ENCODE measurements at places on chromosomes 12 and 14.
A peak's percentile ranks its signal among the peaks of the same experiment; 100 is the strongest.

GRCh38 chr14:104821229-104821945 is 20.5 kb downstream of the ZBTB42 start:
- no peak for DNase-seq

GRCh38 chr12:44307506-44308168 is 471.8 kb downstream of the TMEM117 start:
- DNase-seq, result no peak

DNA sequence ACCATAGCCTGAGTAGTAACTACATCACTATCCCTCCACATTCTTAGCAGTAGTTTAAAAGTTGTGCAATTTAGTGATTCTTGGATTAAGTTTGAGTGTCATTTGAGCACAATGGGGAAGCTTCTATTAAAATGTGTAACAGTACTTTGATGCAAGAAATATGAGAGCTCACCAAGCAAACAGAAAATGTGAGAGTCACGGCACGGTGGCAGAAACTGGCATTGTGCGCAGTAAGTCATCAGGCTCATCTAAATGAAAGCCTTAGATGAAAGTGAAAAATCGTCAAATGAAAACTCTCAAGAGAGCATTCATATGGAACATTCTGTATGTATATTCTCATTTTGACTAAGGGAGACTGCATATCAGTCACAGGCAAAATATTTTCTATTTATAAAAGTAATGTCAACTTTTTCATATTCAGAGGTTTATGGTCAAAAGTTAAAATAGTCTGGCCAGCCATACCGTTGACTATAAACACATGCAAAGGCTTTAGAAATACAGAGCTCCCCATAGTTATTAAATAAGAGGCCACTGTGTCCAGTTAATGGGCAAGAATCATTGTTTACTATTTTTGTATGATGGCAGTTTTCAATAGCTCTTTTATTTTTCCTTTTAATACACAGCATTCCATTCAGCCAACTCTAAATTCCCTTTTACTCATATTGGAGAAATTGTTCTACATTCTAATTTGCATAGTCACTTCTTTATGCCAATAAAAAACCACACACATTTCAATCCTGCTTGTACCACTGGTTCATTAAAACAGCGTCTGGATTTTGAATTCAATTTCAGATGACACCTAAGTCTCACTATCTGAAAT is 167.9 kb downstream of the PRKD1 start:
- peak; percentile 28 for DNase-seq

GRCh38 chr12:23504641-23505399 is 444.6 kb downstream of the SOX5 start:
- DNase-seq, result no peak

- DNase-seq, result no peak
Measured at GRCh38 chr12:21354641-21355040, 18.1 kb upstream of the IAPP start.

DNA sequence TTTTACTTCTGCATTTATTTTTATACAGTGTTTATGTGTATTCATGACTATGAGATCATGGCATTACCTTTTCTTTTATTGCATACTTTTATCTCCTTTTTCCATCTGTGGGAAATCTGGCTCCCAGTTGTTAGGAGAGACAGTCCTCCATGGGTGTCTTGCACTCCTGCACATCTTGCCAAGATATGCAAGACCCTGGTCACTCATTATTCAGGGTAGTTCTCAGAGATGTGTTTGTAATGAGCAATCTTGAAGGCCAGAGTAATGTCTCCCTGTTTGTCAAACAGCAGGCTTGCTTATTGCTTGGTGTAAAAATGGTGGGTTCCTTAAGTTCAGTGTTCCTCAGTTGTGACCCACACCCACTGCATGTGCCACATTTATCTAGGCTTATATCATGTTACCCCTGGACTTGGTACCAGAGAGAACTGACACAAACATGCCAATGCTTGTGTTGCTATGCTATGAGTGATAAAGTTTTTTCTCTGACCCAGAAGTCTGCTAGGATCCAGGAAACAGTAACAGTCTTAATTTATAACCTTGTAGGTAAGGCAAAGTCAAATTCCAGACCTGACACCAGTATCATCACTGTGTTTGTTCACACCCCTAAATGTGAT is 36.8 kb downstream of the PPHLN1 start:
- no peak for DNase-seq

DNA sequence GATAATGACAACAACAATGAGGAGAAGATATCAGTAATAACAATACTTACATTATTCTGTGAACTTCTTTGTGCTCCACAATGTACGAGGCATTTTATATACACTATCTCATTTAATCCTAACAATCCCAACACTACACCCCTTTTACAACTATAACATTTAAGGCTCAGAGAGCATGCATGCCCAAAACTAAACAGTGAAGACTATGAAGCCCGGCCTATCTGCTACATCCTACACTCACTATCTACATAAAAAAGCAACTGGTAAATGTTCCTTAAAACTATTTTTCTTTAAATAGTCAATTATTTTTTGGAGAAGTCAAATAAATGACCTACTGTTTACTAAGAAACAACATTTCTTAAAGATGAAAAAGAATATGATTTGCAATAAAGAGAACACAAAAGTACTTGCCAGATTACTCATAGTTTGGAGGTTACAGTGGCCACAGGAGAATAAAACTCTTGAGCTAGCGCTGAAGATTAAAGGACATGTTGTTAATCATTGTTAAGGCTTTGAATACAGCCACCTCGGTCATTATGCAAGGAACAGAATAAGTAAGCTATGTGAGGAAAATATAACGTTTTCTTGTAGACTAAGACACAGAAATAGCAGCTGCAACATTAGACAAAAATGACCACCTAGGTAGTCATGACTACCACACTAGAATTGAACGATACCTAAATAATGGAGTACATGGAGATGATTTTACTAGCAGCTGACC is 56.7 kb downstream of the EPS8 start:
- DNase-seq, result peak; percentile 82

DNA sequence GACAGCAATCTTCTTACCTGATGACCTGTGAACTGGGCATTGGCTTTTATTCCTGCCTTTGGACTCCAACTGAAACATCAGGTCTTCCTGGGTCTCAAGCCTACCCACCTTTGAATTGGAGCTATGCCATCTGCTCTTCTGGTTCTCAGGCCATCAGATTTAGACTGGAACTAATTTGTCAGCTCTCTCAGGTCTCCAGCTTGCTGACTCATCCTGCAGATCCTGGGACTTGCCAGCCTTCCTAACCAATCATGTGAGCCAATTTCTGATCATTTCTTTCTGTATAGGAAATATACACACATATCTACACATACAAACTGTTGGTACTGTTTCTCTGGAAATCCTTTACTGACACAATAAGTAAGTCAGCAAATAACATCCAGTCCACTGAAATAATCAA is 65.3 kb upstream of the TSPAN8 start:
- DNase-seq, result peak; percentile 2

DNA sequence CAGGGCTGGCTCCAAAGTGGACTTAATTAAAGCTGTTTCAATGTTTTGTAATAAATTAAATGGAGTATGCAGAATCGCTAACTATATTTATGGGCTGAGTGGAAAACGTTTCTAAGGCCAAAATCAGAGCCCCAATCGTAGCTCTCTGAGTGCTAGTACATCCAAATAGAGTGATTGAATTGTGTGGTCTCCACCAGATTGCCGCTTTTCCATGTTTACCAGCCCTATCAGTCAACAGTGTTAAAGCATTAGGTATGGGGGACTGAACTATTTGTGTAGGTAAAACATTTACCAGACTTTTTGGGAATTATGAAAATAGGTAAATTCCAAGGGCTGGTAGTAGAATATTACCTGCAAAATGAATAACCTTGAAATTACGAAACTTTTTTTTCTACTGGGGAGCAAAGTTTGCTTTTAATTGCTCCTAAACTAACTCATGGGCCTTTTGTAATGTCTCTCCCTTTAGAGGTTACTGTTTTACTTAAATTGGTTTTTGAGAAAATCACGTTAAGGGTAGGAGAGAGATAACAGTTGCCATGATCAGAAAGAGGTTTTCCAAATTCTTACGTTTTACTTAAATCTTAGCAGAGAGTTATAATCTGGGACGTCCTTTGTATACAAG is 28.0 kb upstream of the METAP2 start:
- no peak for DNase-seq

DNA sequence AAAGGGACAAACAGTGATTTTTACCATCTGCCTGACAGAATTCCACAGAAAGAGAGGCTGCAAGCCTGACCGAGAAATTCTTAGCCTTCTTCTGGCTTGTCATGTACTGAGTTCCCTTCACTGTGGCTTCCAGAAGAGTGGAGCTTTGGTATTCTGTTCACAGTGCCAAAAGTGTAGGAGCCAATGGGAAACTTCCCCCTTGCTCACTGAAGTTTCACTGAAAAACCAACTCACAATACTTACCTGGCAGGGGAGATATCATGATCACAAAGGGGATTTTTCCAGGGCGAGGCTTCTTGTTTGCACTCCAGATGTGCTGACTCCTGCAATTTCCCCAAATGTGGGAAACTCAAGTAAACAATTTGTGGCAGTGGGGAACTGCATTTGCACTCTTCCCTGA is 31.7 kb upstream of the MMP19 start:
- peak; percentile 51 for DNase-seq

- DNase-seq, result no peak
Measured at GRCh38 chr12:53502331-53502730, 1.2 kb downstream of the TARBP2 start.

GRCh38 chr14:99267837-99268781 is 3.9 kb downstream of the BCL11B start:
- DNase-seq, result no peak

GRCh38 chr12:30967026-30967425 is 40.5 kb downstream of the TSPAN11 start:
- no peak for DNase-seq

DNA sequence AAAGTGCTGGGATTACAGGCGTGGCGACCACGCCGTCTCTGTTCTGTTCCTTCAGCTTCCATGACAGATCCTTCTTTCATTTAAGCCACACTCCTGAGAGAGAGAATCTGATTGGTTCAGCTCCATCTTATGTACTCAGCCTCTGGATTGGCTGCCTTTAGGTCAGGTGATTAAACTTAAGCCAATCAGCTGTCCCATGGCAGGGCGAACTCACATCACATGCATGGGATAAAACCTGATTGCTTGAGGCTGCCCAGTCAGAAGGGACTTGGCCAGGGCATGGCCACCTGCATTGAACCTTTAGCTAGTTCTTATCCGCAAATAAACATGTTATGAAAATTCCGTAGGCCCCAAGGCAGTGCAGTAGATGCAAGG is 274.2 kb downstream of the SUDS3 start:
- DNase-seq, result no peak

- DNase-seq, result no peak
Measured at GRCh38 chr14:63193236-63193635, 11.0 kb upstream of the RHOJ start.

GRCh38 chr14:90697132-90697531 is 119.1 kb downstream of the TTC7B start:
- DNase-seq, result no peak

DNA sequence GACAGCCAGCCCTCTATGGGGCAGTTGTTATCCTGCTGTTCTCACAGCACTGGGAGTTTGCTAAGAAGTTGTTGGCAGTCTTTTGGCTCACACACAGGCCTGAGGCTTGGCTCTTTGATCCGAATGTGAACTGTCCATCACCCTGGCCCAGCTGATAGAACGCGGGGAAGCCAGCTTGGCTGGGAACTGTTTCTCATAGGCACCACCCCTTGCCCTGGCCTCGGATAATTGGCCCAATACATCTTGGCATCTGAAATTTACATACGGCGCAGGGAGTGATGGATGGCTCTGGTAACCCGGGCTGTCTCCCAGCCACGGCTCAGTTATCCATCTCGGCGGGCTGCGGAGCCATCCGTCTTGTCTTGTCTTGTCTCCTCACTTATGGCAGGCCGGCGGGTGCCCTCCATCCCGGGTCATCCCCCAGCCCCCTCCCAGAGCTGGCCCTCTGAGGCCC is 164.1 kb downstream of the PHETA1 start:
- DNase-seq, result no peak

GRCh38 chr14:32408018-32408417 is 78.9 kb downstream of the AKAP6 start:
- no peak for DNase-seq

DNA sequence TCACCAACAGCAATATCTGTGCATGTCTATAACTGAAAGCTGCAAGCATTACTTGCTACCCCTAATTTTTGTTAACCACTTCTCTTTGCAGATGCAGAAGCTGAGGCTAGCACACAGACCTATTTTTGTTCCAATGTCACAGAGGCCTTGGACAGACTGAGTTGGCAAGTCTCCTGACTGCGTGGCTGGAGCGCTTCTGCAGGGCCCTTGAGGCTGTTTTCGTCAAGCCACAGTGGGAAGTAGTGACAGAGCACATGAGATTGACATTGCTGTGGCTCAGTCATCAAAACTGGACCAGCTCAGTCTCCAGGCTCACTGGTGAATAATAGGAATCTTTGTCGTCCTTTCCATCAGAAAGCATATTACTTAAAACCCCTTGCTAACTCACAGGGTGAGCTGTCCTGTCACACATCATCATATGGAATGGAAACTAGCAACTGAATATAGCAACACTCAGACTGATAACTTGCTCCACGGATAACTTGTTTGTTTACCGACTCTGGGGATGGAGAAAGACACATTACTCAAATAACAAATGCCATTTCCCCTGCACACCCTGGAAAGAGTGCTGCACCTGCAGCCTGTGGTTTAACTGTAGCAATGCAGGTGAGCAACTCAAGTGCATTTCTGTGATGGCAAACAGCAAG is 43.6 kb upstream of the DDX11 start:
- no peak for DNase-seq

GRCh38 chr12:104792570-104792969 is 165.5 kb downstream of the SLC41A2 start:
- peak; percentile 88 for DNase-seq

- DNase-seq, result peak; percentile 10
Measured at GRCh38 chr12:81722004-81722403, 37.1 kb downstream of the PPFIA2 start.

DNA sequence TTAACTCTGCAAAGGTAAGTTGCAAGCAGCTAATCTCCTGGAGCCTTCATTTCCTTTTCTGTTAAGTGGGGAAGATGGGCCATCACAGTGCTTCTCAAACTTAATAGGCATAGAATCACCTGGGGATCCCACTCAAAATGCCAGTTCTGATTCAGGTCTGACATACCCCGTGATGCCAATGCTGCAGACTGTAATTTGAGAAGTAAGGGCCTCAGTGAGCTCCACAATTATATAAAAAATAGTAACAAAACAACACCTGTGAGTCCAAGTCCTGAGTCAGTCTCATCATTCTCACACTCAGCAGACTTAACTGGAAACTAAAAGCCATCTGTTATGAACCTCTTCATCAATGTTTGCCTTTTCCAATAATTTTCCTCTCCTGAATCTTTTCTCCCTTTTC is 10.8 kb upstream of the PSMA6 start:
- DNase-seq, result no peak
